Stimulated activated CD4-positive, alpha-beta T cell treated with anti-CD3 and anti-CD28 coated beads, Interleukin-2, amount 100 ng/mL, for 24 hours (primary cell): ENCODE measurements at places on chromosomes 7 and 10.

- DNase-seq = no peak
Observed at GRCh38 chr7:90708841-90709317, 112.8 kb downstream of the CDK14 start.

GRCh38 chr7:17500736-17501135, 202.3 kb downstream of the AHR start:
- DNase-seq = no peak

DNA sequence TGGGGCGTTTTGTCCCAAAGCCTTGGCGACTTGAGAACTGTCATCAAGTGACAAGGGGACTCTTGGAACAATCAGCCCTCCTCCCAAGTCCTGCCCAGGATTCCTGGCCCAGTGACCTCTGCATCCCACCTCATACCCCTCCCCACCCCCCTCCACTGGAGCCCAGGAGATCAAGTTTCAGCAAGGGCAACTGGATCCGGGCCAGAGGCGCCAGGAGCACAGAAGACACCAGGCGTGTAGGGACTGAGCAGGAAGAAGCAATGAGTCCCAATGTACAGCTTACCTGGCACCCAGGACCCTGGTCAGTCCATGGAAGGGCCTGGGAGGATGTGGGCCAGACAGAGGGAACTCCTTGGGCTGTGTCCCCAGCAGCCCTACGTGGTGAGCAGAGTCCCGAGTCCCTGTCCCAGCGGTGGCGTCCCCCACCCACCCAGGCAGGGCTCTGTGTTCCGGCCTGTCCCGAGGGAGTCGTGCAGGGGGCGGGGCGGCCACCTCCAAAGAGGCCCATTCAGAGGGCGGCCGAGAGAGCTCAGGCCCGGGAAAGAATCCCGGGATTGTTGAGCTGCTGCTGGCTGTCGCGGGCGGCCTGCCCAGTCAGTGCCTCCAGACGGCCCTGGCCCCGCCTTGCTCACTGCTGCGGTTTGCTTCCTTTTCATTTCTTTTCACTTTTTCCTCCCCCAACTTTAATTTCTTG, 254.1 kb downstream of the TNS3 start:
- no peak for DNase-seq

DNA sequence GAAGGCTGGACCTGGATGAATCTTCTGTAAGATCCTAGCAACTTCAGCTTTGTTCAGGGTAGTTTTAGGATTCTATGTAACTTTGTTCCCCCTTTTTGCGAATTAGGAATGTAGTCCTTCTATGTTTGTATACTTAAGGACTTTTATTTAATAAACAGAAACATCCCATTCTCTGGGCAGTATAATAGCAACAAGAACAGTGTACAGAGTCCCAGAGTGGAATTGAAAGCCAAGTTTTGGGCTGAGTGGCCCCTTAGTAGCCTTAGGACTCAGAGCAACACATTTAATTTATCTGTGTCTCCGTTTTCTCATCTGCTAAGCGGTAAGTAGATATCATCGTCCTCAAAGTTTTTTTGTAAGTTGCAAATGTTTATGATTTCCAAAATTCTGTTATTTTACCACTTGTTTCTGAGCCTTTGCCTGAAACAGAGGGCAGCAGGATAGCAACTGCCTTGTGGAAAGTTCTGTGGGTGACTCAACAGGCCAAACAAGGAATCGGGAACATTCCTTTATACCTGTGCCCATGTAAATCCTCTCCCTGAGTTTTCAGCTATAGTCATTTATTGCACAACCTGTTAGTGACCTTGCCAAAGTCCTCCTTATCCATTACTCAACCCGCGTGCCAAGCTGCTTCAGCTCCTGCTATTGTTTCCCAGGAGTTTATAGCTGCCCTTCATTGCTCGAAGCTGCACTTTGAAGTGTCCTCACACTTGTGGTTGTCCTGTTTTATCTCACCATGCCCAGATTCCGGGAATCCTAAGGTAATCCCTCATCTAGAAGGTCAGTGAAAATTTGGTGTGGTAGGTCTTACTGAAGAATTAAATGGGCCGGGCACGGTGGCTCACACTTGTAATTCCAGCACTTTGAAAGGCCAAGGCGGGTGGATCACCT, 199.1 kb upstream of the AHR start:
- no peak for DNase-seq

GRCh38 chr10:31087011-31087410, 55.3 kb upstream of the ZNF438 start:
- no peak for DNase-seq

DNA sequence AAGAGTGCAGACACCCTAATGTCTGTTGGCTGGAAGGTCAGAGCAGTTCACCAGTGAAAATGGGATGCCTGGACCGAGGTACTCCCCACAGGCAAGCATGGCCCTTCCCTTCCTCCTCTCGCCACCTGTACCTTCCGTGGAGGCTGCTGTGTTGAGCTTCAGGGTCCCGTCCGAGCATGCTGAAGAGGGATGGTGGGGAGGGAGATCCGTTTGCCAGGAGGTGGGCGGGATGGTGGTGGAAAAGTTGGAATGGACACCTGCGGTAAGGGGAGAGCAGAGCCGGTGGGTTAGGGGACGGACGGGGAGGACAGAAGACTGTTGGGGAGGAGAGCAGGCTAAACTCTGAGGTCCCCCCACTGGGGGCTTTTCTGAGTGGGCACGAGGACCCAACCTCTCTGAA, 15.9 kb upstream of the ZNF777 start:
- DNase-seq = no peak

DNA sequence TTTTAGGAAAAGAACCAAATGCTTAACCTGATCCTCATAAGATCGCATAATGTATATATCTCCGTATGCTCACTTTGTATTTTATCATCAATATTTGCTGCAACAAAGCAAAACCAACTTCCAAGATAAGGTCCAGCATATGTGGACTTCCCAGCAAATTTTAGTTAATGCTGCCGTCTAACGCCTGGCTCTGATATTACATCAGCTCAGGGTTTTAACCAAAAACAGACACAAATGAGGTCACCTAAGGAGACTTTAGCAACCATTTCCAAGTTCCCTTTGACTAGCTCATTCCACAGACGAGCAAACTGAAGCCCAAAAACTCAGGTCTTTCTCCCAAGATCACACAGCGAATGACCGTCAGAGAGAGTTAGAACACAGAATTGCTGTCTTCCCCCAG, 59.4 kb upstream of the UCN3 start:
- no peak for DNase-seq

- DNase-seq = no peak
Observed at GRCh38 chr7:137628216-137628615, 218.6 kb downstream of the DGKI start.

DNA sequence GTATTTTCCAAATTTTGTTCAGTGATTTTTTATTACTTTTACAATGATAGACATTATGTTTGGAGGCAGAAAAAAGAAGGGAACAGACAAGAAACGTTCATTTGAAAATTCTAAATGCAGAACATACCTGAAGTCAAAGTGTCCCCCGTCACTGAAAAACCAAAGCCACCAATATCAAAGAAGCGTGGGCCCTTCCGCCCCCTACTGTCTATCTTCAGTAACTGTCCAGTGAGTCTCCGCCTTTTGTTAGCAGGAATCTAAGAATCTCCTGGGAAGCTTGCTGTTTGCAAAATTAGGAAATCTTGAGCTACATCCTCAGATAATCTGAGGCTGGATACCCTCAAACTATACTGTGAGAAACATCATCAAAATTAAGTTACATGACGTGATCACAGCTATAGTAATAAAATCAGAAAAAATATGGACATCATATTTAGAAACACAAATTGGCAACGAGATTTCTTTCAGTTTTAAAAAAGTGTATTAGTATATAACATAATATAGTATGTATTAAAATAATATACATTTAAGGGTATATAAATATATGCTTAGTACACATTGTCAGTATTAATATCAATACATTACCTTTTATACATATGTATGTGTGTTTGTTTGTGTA, 169.3 kb upstream of the AKR1E2 start:
- DNase-seq = peak; percentile 45

DNA sequence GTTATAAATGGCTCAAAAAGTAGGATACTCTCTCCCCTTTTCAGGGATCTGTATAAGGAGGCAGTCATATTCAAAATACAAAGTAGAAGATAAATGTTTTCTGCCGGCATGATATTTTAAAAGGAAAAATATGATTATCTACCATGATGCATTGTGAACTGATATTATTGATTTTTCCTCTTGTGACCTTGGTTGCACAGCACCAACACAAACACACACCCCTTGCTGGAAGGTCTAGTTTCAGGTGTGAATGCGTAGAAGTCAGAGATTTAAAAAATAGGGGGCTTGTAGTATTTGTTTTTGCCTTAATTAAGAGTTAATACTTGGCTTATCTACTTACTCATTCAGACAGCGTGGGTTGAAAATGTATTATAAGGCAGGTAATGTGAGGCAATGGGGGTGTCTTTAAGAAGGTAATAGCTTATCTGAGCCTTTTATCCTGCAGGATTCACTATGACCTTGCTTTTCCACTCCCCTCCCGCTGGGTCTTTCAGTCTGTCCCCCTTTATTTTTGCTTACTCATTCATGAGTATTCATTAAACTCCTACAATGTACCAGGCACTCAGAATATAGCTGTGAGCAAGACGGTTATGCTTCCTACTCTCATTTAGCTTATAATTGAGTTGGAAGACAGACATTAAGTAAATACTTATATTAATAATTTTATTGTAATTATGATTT, 390.6 kb downstream of the SDK1 start:
- no peak for DNase-seq

GRCh38 chr7:132575982-132576720, at the start of gene PLXNA4:
Gene PLXNA4, minus strand, starts transcription at chr7:132576470. Its CDS starts 67,777 bp downstream, at chr7:132508693.
- peak; percentile 18 for DNase-seq
